ENCODE measurements at places on chromosomes 11 and 22. TPM values are rescaled to one million over a fixed set of nuclear protein-coding genes. Genes with fewer than 3 reads are reported as not detected.

GRCh38 chr22:23113067-23113846 lies 28.5 kb downstream of the RSPH14 start:
- H3K36me3 ChIP-seq, result no peaks in the 10 kb centered on the region
- no peak overlapping the region for H3K27ac ChIP-seq
- H3K4me3 ChIP-seq, result no peak overlapping the region
- no peaks in the 10 kb centered on the region for H3K27me3 ChIP-seq

- no peaks in the 10 kb centered on the region for H3K36me3 ChIP-seq
- no peaks in the 10 kb centered on the region for H3K27me3 ChIP-seq
- H3K27ac ChIP-seq, result no peak overlapping the region
These were observed 34.8 kb upstream of the CCDC34 start for GRCh38 chr11:27397624-27398399.

GRCh38 chr11:122367809-122368231 lies 251.8 kb upstream of the BLID start:
- H3K4me1 ChIP-seq, result peaks cover 26% of the 10 kb centered on the region
- no peak overlapping the region for H3K27ac ChIP-seq
- peak overlapping the region; percentile 56 for H3K4me3 ChIP-seq
- no peaks in the 10 kb centered on the region for H3K36me3 ChIP-seq

IGSF9B gene
- not detected for total RNA-seq

SCGB1C1 gene
- total RNA-seq, result not detected
